ENCODE measurements at places on chromosomes 1 and 21.
A peak's percentile ranks its signal among the peaks of the same experiment; 100 is the strongest.

DNA sequence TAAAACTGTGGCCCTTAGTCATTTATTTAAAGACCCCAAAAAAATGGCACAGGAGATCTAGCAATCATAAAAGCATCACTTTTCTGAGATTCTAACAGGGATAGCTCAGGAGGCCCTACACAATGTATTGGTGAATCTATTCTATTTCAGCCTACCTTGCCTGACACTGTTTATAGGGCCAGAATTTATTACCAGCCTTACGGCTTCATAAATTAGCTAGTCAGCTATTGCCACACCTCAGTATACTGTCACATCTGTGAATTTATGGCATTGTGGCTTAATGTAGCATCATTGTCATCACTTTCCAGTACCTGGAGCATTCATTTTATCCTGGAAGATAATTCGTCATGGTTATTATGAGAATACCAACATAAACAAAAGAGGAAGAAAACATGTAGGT lies 121.2 kb upstream of the ERG start:
- no peak for DNase-seq

DNA sequence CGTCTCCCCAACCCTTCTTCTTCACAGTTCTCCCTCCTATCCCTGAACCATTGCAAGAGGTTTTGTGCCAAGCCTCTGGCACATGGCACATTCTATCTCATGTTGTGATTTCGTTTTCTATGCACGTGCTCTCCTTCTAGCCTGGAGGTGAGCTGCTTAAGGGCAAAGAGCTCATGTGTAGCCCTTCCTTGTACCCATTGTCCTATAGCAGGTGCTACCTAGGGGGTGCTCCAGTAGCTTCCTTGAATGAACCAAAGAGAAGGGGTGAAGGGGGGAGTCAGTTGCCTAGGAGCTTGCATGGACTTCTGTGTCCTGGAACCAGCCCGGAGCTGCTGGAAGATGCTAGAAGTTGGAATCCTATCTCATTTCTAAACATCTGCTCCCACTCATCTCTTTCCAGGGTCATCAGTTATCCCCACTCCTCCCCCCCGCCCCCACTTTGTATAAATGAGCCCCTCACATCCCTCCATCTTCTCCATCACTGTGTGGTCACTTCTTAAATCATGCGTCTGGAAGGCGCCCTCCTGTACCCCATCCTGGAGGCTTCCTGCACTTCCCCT lies 535 bp upstream of the DISC1 start:
- DNase-seq, result no peak

DNA sequence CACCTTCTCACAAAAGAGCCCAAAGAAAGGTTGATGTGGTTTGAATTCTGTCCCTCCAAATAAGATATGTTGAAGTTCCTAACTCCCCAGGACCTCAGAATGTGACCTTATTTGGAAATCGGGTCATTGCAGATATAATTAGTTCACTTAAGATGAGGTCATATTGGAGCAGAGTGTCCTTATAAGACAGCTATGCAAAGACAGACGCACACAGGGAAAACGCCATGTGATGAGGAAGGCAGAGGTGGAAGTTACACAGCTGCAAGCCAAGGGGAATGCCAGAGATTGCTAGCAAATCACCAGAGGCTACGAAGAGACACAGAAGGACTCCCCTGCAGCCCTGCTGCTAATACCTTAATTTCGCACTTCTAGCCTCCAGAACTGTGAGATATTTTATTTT lies 5.2 kb upstream of the ABCB10 start:
- DNase-seq, result peak; percentile 97

- DNase-seq, result peak; percentile 94
Measured at GRCh38 chr1:182170891-182171461, 109.5 kb upstream of the ZNF648 start.

DNA sequence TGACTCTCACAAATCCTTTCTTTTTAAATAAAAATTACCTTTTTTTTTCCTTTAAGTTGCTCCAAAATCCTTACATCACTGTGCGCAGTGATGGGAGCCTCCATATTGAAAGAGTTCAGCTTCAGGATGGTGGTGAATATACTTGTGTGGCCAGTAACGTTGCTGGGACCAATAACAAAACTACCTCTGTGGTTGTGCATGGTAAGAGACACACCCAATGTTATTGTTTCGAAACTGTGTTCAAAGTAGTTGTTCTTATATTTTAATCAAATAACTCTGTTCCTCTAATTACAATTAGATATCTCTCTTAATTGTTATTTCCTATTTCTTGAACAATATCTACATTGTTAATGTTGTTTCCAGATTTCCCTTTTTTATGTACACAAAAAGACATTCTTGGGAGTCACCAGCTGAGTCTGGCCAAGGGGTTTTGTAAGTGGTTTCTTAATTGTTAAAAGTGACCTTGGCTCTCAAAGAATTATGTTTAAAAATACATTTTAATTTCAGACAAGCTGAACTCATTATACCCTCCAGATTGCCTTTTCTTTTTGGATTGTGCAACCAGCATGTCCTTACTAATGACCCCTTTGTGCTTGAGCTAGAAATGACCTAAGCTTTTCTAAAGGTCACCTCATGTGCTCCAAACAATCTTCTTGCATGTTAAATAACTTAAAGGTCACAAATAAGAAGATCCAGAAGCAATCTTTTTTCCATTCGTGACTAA lies 250.1 kb downstream of the HMCN1 start:
- no peak for DNase-seq

DNA sequence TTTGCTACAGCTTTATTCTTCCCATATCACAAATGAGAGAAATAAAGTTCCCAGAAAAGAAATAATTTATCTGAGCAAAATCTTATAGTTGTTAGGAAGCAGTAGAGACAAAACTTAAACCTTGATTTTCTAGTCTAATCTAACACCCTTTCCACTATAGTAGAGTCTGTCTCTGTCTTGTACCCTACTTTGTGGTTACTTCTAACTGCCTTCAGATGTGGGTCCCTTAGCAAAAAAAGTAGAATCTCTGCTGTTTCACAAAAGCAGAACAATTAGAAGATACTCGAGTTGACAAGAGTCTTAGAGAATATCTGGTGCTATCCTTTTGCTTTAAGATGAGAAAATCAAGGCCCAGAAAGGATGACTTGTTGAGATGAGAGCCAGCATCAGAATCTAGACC lies 48.1 kb upstream of the FGGY start:
- DNase-seq, result no peak

- DNase-seq, result no peak
Measured at GRCh38 chr1:67802565-67802964, 30.7 kb downstream of the GNG12 start.

DNA sequence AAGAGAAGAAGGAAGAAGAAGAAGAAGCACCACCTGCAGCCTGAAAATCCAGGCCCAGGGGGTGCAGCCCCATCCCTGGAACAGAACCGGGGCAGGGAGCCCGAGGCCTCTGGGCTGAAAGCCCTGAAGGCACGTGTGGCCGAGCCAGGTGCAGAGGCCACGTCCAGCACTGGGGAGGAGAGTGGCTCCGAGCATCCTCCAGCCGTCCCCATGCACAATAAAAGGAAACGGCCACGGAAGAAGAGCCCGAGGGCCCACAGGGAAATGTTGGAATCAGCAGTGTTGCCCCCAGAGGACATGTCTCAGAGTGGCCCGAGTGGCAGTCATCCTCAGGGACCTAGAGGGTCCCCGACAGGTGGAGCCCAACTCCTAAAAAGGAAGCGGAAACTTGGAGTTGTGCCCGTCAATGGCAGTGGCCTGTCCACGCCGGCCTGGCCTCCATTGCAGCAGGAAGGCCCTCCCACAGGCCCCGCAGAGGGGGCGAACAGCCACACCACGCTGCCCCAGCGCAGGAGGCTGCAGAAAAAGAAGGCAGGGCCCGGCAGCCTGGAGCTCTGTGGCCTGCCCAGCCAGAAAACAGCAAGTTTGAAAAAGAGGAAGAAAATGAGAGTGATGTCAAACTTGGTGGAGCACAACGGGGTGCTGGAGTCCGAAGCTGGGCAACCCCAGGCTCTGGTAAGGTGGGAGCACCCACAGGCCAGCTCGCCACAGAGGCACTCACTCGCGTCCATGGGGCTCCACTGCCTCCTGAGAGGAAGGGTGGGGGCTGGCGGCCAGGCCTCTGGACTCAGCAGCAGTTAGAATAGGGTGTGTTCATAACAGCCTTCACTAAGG lies 28.4 kb downstream of the RRP1B start:
- no peak for DNase-seq

DNA sequence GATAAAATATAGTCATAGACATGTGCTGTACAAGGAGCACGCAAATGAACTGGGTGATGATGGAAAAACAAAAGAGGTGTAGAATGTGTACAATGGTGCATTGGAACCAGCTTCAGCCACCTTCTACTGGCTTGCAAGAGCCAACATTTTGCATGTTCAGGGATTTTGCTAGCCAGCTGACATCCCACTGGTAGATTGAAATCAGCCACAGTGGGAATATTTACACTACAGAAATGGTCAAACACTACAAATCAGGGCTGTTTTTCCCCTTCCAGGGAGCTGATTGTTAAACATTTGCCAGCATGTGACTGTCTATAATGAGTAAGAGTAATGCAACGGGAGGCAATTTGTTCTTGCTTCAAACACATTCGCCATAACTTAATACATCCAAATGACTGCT lies 23.2 kb downstream of the PMVK start:
- DNase-seq, result no peak

DNA sequence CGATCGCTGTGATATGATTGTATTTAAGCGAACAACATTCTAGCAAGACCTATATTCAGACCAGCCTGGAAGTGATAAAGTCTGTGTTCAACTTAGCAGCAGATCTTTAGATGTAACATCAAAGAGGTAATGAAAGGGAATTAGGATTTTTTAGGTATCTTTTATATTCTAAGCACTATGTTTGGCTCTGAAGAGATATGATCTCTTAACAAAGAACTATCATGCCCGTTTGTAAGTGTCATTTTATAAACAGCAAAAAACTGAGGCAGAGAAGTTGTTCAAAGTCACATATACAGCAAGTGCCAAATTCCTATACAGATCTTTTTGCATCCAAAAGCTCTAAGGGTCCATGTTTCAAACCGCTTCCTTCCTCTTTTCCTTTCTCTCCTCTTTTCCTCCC lies 53.0 kb upstream of the TIAM1 start:
- DNase-seq, result no peak
